ENCODE measurements at places on chromosomes 5 and 9.

DNA sequence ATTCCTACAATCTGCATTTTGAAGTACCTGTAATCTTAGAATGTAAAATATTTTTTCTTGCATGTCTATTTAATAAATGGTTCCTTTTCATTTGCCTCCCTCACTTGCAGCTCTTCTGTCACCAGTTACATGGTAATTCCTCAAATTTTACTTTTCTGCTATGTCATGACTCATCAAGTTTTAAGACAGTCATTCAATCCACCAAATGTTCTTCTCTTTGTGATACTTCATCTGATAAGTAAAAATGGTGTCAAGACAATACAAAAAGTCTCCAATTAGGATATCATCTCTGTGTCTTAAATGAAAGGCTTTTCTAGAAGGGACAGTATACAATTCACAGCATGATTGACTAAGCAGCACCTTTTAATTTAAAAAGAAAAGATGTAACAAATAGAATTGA is 104.9 kb upstream of the FTMT start:
- no peak for DNase-seq

DNA sequence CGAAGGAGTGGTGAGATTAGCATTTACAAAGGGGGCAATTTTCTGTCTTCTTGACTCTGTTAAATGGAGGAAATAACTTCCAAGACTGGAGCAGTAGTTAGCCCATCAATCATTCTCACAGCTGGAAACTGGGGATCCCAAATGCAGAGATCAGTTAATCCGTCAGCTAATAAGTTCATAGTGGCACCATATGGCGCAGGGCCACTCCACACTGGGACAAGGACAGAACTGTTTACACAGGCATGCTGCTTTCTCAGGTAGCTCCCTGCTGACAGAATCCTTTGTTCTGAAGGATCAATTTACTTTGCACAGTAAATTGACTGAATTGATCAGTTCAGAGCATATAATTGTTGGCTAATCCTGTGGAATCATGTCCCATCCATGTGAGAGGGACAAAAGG is 395.7 kb downstream of the TMEM161B start:
- DNase-seq = no peak

DNA sequence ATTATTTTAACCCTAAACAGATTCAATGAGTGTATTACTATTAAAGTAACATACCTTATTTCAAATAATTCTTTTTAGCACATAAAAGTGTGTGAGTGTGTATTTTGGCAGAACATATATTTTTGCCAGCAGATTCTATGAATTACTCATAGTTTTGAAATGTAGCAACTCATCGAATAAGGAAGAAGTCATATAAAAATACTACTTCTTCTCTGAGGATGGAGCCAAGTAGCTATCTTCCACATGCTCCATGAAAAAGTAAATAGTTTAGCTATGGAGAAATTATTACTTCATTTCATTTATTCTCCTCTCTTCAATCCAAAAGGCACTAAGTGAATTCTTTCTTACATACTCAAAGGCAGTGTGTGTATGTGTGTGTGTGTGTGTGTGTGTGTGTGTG is 1090.4 kb upstream of the CDH6 start:
- no peak for DNase-seq

DNA sequence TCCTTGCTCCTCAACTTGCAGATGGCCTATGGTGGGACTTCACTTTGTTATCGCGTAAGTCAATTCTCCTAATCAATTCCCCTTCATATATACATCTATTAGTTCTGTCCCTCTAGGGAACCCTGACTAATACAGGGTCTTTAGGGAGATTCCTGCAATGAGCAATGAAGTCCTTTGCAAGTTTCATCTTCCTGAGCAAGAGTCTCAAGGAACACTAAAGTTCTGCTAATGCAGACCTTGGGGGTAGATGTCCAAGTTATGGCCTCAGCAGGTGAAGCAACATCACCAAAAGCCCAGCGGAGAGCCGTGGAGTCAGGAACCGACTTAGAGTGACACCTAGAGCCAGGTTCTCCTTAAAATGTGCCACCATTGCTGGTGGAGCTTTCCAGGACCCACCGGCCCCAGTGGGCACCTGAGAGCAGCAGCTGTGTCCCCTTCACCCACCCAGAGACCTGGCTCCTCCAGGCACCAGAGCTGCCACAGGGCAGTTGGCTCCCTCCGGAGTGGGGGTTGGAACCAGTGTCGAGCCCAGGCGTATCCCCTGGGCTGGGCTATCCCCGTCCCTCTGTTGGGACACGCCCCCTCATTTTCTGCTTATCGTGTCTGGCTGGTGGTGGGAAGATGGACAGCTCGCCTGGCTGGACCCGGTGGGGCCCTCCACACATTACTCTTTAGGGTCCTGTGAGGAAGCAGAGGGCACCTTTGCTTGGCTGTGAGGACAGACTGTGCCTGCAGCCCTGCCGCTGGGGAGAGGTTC is 10.9 kb upstream of the FCN1 start:
- no peak for DNase-seq

GRCh38 chr5:123120197-123120596 is 31.2 kb downstream of the PRDM6 start:
- no peak for DNase-seq

DNA sequence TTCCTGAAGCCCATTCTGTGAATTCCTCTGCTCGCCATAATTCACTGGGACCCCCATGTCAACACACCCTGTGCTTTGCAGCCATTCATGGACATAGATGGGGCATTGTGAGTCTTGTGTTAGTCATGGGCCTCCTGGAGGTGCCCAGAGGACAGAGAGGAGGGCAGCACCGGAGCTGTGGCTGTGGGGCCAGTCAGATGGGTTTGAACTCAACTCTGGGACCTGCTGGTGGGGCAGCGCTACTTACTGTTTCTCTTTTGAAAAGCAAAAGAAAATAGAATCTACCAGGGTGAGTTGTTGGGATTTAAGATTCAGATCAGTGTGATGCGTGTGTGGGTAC is 11.3 kb upstream of the EXOC3 start:
- DNase-seq = no peak

DNA sequence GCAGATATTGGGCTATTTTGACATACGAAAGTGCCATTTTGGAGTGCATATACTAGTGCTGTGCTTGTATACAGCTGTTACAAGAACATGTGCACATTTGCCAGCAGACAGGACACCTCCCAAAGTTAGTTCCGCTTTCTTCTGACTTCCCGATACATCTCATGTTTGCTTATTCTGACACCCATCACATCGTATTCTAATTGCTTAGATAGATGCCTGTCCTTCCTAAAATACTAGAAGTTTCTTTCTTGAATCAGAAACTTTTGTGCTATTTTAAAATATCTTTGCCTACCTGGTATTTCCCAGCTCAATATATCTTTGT is 177.8 kb downstream of the TTLL11 start:
- DNase-seq = no peak

- no peak for DNase-seq
These were observed 51.7 kb downstream of the SLC12A2 start for GRCh38 chr5:128135286-128135685.

GRCh38 chr9:33104401-33104800 is 27.9 kb upstream of the SMU1 start:
- no peak for DNase-seq

GRCh38 chr9:116193636-116194035 is 40.0 kb downstream of the PAPPA start:
- no peak for DNase-seq

- DNase-seq = no peak
These were observed 125.9 kb downstream of the KCNIP1 start for GRCh38 chr5:170629566-170630175.

DNA sequence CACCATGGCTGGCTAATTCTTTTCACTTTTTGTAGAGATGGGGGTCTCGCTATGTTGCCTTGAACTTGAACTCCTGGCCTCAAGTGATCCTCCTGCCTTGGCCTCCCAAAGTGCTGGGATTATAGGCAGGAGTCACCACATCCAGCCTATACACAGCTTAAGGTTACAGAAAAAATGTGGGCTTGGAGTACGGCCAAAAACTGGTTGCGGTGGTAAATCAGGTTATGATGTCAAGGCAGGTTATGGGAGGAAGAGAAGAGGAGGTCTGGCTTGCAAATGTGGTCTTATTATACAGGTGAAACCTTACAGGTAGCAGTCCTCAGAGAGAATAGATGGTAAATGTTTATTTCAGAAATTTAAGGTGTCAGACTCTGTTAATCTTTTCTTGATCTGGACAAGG is 30.7 kb upstream of the SYK start:
- no peak for DNase-seq

GRCh38 chr5:115236599-115236998 is 26.1 kb downstream of the PGGT1B start:
- no peak for DNase-seq

GRCh38 chr5:151015974-151016587 is 4.3 kb upstream of the GPX3 start:
- no peak for DNase-seq

DNA sequence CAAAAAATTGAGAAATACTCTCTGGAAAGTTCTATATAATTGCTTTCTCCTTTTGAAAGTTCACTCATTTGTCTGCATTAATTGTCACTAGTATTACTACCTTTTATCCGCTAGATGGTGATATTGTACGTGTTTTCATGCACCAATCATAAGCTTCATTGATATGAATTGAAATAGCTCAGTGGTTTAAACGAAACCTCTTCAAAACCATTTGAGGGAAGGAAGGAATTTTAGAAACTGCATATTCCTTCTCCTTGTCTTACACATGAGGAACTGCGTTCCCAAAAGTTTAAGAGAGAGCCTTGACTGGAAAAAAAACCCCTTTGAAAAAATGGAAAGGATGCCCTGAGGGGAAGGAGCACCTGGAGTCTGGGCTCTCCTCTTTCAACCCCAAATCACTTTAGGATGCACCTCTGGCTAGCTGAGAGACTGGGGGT is 98.6 kb downstream of the YTHDC2 start:
- no peak for DNase-seq

DNA sequence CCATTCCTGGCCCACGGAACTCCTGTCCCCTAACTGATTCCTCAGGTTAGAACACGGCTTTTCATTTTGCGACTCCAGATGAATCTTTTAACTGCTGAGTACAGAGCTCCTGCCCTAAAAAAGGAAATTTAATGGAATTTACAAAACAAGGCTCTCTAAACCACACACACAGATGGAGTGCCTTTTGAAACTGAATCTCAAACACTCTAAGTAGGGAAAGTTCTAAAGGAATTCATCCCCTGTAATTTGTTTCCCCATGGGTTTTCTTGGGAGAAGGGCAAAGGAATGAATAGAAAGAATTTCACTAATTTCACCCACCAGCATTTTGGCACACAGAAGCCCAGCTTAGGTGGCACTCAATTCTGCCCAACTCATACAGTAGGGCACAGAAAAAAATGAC is 106.5 kb downstream of the THBS4 start:
- no peak for DNase-seq

DNA sequence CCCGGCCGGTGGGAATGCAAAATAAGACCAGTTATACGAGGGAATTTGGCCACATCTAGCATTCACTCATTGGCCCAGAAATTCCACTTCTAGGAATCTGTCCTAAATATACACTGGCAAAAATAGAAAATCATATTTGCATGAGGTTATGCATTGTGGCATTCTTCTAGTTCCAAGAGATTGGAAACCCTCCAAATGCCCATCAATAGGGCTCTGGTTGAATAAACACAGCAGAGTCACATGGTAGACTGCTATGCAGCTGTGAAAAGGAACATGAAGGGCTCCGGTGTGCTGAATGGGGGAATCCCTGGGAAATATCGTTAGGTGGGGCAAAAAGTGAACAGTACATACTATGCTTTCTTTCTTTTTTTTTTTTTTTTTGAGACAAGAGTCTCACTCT is 36.8 kb downstream of the PTGES start:
- DNase-seq = no peak

GRCh38 chr5:53291047-53291446 is 181.5 kb upstream of the MOCS2 start:
- no peak for DNase-seq

GRCh38 chr5:176630681-176631222 is 277 bp downstream of the EIF4E1B start:
- DNase-seq = no peak

- no peak for DNase-seq
These were observed 24.8 kb downstream of the PTBP3 start for GRCh38 chr9:112308588-112308987.

GRCh38 chr5:151132963-151133362 is 24.6 kb downstream of the ANXA6 start:
- no peak for DNase-seq

- no peak for DNase-seq
These were observed 13.0 kb downstream of the SEPTIN8 start for GRCh38 chr5:132764051-132764450.

DNA sequence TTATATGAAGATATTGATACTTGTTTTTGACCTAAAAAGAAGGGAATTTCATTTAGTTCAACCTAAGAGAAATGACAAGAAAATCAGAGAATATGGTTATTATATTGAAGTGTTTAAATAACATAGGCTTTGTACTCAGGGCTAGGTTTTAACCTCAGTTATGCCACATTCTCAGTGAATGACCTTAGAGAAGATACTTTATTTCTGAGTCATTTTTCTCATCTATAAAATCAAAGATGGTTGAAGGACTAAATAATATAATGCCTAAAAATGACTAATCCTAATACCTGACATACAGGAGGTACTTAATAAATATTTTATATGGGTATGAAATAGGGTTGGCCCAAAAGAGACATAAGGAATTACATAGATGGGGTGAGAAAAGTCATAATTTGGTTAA is 32.3 kb downstream of the DIMT1 start:
- no peak for DNase-seq

- no peak for DNase-seq
These were observed 46.1 kb upstream of the ANKH start for GRCh38 chr5:14917719-14918118.

DNA sequence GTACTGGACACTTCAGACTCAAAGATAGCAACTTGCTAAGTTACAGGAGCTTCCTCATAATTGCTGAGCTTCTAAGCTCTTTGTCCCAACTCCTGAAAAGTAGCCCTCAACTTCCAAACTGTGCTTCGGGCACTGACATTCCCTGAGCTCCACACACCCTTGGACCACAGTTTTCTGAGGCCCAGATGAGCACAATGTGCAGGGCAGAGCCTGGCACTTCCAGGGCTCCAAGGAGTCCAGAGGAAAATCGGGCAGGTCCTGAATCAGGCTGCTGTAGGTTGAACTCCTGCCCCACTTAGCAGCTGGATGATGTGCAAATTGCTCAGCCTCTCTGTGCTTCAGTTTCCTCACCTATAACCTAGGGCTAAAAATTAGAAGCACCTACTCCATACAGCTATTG is 54.6 kb upstream of the KCNIP1 start:
- no peak for DNase-seq

DNA sequence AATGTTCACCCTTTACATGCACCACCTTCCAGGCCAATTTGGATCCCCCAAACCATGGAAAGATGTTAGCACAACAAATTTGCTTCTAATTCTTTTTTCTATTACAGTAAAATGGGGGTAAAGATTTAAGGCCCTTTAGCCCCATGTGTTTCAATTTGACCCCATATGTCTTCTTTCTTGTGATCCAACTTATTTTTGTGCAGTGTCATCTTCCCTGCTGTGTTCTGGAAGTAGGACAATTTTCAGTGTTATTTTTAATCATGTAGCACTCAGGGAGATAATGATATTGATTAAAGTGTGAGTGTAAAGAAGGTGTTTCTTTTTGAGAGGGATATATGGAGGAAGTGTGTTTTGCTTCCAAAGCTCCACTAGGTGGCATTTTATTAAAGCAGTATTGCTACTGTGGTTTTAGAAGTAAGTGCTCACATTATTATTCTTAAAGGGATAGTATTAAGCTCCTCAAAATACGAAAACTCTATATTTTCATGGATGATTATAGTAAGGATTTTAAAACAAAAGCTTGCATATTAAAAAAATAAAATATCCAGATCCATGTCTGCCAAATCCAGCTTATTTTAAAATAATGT is 118.7 kb upstream of the ATP10B start:
- DNase-seq = no peak
